ENCODE measurements at places on chromosomes 12 and 14.

DNA sequence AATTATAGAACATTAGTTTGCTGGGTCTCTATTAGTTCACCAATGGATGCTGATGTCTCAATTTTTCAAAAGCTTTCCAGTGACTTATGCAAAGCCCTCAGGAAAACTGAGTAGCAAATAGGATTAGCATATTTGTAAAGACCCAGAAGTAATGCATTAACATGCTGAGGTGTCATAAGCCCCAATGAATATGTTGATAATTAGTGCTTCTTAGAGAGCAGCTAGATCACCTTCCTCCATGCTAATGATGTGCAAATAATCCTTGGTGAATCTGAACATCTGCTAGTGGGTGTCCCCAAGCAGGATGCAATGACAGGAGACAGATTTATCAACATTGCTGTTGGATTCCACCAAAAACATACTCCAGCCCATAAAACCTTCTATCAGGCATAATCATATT, 19.0 kb downstream of the IFNG start:
- DNase-seq = no peak

DNA sequence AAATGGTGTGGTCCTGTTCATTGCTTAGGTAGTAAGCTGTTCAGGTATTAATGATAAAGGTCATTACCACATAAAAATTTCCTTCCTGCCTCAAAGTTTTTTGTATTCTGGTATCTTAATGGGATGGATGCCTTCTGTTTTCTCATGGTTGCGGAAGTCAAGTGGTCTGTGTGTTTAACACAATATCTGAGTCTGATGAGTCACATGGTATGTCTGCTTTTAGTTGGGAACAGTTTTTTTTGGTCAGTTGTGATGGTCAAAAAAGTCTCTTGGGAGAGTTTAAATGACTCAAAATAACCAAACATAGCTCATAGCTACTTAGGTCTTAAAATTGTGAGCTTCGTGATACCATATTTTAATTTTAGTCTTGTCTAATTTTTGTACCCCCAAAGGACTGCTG, 40.7 kb downstream of the STK38L start:
- DNase-seq = peak; percentile 78

DNA sequence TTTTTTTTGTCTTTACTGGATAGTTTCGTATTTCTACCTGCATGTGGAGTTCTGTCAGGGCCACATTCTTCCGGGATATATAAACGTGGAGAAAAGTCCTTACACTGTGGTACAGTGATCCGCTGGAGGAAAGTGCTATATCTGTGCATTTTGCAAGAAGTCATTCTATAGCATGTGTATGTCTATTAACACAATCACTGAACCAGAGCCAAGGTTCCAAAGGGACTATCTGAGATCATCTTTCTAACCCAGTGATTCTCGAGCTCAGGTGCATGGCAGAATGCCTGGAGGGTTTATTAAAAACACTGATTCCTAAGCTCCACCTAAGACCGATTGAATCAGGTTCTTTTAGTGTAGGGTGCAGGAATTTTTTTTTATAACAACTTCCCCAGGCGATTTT, 354.0 kb downstream of the NRXN3 start:
- no peak for DNase-seq

DNA sequence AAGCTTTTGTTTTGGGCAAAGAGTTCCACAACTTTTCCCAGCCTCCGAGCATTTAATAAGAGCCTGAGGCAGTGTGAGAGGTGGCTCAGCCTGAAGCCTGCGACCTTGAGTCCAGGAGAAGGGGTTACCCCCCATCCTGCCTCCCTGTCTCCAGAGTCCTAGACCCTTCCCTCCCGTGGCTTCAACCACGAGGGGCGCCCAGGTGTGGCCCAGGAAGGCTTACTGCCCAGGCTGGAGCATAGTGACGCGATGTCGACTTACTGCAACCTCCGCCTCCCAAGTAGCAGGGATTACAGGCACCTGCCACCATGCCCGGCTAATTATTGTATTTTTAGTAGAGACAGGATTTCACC, 641 bp downstream of the LRRC43 start:
- DNase-seq = no peak

- no peak for DNase-seq
Observed at GRCh38 chr14:60495946-60496345, 10.1 kb upstream of the C14orf39 start.

Measured in fibroblast of upper back skin (primary cell).